ENCODE measurements at places on chromosomes 4 and X.
A peak's percentile ranks its signal among the peaks of the same experiment; 100 is the strongest.

DNA sequence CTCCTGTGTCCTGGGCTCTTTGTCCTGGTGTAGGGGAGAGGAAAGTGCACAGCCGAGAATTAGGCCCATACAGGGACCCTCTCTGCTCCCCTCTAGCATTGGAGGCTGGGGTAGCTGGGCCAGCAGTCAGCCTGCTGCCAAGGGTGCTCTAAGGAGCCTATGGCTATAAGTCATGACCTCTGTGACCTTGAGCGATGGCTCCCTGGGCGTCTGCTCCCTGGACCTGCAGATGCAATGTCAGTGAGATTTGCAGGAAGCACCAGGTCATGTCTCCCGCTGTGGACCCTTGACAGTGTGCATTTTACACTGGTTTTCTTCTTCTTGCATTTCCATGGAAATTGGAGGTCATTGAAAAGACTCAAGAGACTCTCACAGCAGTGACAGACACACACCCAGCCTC lies 234.1 kb upstream of the PSAPL1 start:
- no peak for DNase-seq

DNA sequence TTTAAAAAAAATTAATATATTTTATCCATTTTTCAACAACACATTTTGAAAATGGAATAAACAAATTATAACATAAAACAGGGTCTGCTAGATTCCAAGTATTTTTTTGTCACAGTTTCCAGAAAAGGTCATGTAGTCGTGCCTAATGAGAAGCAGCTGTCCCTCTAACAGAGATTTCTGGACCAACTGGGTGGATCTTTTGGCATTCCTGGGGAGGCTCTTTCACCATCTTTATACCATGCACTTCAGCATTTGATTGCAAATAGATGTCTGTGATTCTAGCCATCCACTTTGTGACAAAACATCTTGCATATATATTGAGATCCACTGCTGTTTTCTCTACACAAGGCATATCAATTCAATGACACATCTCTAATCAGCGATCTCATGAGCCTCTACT lies 210.7 kb upstream of the LDB2 start:
- DNase-seq, result no peak

- no peak for DNase-seq
These were observed 185.8 kb upstream of the RPS6KA3 start for GRCh38 chrX:20452487-20452886.

DNA sequence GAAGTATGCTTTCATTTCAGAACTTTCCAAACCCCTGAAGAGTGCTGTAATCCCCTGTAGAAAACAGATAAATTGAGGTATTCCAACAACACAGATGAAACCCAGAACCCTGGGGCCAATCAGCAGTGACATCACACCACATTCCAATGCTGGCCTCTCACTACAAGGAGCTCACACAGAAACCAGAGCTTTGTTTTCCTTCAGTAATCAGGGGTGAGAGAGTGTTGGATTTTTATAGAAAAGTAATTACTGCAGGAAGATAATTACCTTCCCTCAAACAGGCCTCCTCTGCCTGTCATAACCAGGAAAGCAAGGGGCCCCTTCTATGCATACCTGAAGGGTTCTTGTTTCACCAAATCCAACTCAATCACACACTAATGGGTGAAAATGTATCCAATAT lies 246.2 kb downstream of the SCFD2 start:
- DNase-seq, result peak; percentile 88

Measured in mesenchymal stem cell (in vitro differentiated cells and primary cell).